A549 treated with CpdA at 1 μM for 4 hours (cell line): ENCODE measurements at places on chromosomes 6 and 20. TPM values are rescaled to one million over a fixed set of nuclear protein-coding genes. Genes with fewer than 3 reads are reported as not detected.

The SCUBE3 gene
- 0.05 to 0.12 TPM (median 0.07 TPM) in 5 replicates for total RNA-seq

The PI16 gene
- total RNA-seq, result not detected in 5 replicates

The SRSF6 gene
- 103 to 115 TPM (median 109 TPM) in 5 replicates for total RNA-seq

The MCCD1 gene
- not detected in 5 replicates for total RNA-seq

The KCNK16 gene
- not detected in 5 replicates for total RNA-seq

The CHRNA4 gene
- 0.16 to 0.29 TPM (median 0.20 TPM) in 5 replicates for total RNA-seq

The LY6G6F gene
- not detected in 5 replicates for total RNA-seq

The PDE10A gene
- total RNA-seq, result 31.7 to 36.3 TPM (median 33.0 TPM) in 5 replicates

The TRIM39 gene
- 6.6 to 8.2 TPM (median 7.5 TPM) in 5 replicates for total RNA-seq

The MLIP gene
- total RNA-seq, result not detected in 5 replicates

The VSX1 gene
- 0.49 to 0.90 TPM (median 0.77 TPM) in 5 replicates for total RNA-seq

The EFCAB8 gene
- total RNA-seq, result not detected in 5 replicates

The CAGE1 gene
- 0.17 TPM in 1 of 5 replicates, not detected in the others for total RNA-seq

The GPSM3 gene
- total RNA-seq, result 0.31 to 0.67 TPM (median 0.50 TPM) in 5 replicates

The WASF1 gene
- 11.0 to 14.6 TPM (median 12.3 TPM) in 5 replicates for total RNA-seq

The CCN6 gene
- not detected in 5 replicates for total RNA-seq

The FAM217A gene
- total RNA-seq, result not detected in 5 replicates

The UNC5CL gene
- 0.20 to 0.40 TPM (median 0.34 TPM) in 5 replicates for total RNA-seq

The ALDH8A1 gene
- total RNA-seq, result 0.21 to 0.65 TPM (median 0.34 TPM) in 5 replicates

The SYCP2L gene
- total RNA-seq, result 2.8 to 3.6 TPM (median 3.1 TPM) in 5 replicates

The ELOVL2 gene
- 6.6 to 7.5 TPM (median 6.9 TPM) in 5 replicates for total RNA-seq

The SLC32A1 gene
- total RNA-seq, result not detected in 5 replicates

The KHDC1L gene
- 0.25 to 0.66 TPM (median 0.31 TPM) in 3 of 5 replicates, not detected in the others for total RNA-seq

The C6orf15 gene
- total RNA-seq, result not detected in 5 replicates

The DEF6 gene
- total RNA-seq, result 0.06 to 0.09 TPM (median 0.06 TPM) in 3 of 5 replicates, not detected in the others

The AIF1 gene
- not detected in 5 replicates for total RNA-seq

The TUBB1 gene
- 0.06 TPM in 1 of 5 replicates, not detected in the others for total RNA-seq

The KCNK15 gene
- 0.51 to 0.89 TPM (median 0.62 TPM) in 5 replicates for total RNA-seq

The TMEM244 gene
- not detected in 5 replicates for total RNA-seq
